ENCODE measurements at places on chromosomes 7 and 10.

- no peak for DNase-seq
Observed at GRCh38 chr10:8527773-8528172, 473.3 kb downstream of the GATA3 start.

DNA sequence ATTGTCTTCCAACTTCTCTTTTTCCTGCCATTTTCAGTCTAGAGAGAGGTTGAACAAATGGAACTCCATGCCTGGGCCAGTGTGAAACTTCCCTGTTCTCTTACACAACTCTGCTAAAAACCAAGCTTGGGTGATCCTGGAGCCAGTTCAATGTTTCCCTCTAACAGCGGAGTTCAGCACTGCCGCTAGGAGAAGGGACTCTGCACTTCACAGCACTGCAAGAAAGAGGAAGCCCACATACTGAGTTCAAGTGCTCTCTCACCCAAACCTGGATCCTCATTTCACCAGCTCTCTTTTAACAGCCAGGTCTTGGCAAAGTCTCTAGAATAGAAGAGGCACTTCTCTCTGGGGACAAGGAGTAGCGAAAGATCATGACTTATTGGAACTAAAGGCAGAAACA lies 18.8 kb downstream of the FOXI2 start:
- DNase-seq, result no peak

GRCh38 chr10:118339111-118339510 lies 3.0 kb downstream of the FAM204A start:
- DNase-seq, result no peak

GRCh38 chr10:7193369-7193768 lies 217.5 kb downstream of the SFMBT2 start:
- peak; percentile 23 for DNase-seq

DNA sequence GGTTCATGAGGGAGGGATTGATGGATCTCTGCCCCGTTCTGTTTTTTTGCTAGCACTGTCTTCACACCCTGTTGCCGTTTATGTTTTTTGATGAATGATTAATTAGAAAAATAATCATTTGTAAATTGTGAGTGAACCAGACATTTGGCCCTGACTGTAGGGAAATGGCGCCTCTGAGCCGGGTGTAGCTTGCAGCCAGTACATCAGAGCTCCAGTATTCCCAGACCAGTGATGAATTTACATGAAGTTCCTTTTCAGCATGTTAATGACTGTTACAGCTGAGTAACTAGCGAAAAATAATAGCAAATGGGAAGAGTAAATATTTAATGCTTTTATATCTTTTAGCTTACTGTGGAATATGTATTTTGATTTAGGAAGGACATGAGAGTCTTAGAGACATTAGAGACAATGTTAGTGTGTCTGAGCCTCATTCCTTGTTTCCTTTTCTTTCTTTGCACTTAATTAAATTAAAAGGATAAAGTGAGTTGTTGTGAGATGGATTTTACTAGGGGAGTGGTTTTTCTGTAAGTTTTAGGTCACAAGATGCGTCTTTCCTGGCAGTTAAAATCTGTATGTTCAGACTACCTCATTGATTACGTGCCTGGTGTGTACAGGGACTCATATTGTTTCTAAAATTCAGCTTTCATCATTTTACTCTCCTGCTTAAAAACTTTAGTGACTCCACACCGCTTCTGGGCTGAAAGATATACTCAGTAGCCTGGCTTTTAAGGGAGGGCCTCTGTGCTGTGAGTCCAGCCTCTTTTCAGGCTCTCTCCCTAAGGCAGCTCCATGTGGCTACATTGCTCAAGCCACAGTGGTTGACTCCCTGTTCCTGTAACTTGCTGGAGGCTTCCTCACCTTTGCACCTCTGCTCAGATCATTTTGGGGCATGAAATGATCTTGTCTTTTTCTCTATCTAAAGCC lies 86.4 kb downstream of the AUTS2 start:
- no peak for DNase-seq

DNA sequence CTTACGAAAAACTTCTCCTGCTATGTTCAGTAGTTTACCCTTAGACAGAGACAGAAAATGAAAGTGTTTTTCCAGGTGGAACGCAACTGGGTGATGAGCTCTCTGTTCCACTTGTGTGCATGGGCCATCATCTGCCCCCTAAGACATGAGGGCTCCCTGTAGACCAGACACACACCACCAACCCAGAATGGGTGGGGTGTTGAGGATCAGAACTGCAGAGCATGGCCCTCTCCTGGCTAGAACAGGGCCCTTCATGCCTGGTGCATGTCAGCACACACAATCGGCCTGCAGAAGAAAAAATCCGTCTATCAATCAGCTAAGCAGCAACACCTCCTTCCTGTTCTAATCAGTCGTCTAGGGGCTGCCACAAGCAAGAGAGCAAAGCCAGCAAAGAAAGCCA lies 186.2 kb upstream of the INHBA start:
- no peak for DNase-seq

DNA sequence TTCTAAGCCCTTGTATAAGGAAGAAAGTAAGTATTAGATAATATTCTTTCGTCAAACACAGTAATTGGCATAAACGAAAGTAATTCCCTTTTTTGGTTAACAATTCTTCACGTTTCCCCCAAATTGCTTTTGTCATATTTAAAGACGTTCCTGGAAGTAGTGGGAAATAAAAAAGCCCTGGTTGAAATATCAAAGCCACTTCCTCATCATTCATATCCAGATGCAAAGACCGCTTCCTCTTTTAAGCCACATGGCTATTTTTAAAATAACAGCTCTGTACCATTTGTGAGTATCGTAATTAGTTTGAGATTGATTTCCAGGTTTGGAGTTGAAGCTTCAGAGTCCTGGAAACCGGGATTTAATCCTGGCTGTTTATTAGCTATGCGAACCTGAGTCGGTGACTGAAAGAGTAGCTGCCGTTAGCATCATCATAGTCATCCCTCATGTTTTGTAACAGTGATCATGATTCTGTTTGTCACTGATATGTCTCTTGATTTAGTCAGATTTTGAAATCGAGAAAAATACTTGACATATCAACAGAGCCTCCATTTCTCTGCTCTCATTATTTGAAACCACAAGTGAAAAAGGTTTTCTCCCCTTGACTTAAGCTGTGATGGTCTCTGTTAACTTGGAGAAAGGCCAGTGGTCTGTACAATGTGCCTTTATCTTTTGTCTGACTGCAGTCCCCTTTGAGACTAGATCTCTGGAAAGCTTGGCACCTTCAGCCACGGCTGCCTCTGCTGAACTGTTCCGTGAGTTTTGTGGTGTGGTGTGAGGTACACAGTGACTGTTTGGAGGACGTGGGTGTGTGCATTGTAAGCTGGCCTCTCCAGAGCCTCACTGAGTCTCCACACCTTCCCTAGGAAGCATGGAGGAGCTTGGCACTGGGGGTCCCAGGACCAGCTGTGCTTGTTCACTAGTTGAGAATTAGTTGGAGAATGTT lies 18.1 kb downstream of the OPTN start:
- no peak for DNase-seq

DNA sequence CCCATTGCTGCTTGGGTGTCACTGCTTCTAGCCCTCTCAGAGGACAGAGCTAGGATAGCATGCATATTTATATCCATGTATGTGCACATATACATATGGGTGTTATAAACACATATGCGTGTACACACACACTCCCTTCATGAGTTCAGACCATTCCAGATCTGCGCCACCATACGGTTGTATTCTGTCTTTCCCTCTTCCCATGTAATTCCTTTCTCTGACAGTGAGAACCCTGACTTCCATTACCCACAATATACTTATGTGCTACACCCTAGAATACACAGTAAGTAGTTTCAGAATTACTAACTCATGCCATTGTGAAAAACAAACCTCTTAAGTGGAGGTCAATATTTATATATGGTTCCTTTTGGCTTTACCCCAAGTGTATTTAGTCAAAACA lies 116.6 kb upstream of the SAMD8 start:
- no peak for DNase-seq

GRCh38 chr7:95501261-95501832 lies 15.6 kb downstream of the ASB4 start:
- DNase-seq, result no peak

DNA sequence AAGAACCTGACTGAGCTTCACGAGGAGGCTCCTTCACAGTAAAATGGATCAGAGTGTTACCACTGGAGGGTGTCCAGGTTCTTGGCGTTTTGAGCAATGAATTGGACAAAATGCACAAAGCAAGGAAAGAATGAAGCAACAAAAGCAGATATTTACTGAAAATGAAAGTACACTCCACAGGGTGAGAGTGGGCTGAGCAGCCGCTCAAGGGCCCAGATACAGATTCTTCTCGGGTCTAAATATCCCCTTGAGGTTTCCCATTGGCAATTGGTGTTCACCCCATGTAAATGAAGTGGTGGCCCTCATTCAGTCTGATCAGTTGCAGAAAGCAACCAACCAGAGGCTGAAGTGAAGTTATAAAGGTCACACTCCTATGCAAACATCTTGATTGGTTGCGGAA lies 214.7 kb upstream of the SH2B2 start:
- DNase-seq, result no peak

DNA sequence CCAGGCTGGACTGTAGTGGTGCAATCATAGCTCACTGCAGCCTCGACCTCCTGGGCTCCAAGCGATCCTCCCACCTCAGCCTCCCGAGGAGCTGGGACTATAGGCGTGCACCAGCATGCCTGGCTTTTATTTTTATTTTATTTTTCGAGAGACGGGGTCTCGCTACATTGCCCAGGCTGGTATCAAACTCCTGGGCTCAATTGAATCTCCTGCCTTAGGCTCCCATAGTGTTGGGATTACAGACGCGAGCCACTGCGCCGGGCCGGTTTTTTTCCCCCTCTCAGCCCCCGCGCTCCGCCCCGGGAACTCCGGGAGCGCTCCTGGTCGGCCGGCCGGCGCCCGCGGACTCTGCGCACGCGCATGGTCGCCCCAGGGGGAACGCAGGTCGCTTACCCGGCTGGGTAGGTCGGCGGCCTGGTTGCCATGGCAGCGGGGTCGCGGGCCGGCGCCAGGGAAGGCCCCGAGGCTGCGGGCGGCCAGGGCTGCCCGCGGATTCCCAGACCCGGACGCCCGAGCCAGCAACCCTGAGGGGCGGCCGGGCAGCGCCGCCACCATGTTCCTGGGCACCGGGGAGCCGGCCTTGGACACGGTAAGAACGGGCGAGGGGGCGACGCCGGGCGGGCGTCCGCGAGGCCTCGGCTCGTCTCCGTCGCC lies at the start of gene IQCE:
IQCE (plus strand) TSS at position 351 of the 654 bp plus-strand sequence; CDS start at position 554, 203 bp downstream.
- DNase-seq, result peak; percentile 88

- no peak for DNase-seq
Observed at GRCh38 chr10:103986360-103986759, 19.4 kb downstream of the SLK start.

DNA sequence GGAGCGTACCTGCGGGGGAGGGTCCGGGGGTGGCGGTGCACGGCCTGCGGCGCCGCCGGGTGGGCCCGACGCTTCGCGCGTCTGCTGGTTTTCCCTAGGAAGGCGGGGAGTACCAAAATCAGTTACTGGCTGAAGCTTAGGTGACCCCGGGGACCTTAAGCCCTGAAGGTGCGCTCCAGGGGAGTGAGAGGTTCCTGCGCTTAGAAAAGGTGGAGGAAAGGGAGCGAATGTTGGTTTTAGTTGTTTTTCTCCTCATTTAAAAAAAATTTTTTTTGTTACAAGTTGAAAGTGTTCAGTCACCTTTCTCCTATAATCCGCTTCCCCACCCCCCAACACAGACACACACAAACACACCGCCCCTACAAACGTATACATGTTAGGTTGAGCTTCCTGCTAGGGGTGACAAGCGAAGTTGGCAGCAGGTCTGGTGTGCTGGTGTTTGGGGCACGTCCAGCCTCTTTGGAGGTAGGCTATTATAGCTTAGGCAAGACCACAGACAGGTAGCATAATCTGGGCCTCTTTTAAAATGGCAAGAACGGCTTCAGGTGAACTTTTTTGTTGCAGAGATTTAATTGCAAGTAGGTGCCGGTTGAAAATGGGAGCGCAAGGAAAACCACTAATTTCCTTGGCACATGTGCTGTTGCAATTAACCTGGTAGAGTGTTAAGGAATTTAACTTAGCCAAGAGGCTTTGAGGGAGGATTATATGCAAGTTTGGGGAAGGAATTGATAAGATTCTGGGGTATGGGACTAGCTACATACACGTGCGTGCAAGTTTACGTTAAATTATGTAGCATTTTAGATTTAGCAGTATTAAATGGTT lies 945 bp downstream of the ADD3 start:
- peak; percentile 28 for DNase-seq

DNA sequence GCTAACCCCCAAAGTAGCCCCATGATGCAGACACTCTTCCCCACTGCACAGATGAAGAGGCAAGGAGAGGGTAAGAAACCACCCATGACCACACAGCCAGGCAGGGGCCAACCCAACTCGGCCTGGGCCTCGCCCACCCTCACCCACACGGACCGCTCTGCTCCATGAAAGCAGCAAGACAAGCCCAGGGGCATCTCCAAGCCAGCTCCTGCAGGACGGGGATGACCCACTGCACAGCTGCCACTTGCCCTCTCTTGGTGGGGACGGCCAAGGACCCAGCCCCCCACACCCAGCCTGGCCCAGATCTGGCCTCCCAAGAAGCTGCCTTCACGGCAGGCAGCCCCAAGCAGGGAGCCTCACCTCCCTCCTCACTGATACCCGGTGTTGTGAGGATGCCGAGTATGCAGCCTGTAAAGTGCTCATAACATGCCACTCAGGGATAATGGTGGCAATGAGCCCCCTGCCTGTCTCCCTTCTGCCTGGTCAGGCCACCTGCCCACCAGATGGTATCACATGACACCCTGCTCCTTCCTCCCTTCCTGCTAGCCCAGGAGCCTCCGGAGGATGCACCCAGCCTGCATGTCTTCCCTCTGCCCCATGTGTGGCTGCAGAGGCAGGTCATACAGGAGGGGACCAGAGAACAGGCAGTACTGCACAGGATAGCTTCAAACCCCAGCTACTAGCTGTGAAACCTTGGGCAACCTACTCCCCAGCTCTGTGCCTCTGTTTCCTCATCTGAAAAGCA lies 23.3 kb downstream of the OGDHL start:
- no peak for DNase-seq

GRCh38 chr10:95909561-95909960 lies 1.8 kb downstream of the CC2D2B start:
- DNase-seq, result no peak

DNA sequence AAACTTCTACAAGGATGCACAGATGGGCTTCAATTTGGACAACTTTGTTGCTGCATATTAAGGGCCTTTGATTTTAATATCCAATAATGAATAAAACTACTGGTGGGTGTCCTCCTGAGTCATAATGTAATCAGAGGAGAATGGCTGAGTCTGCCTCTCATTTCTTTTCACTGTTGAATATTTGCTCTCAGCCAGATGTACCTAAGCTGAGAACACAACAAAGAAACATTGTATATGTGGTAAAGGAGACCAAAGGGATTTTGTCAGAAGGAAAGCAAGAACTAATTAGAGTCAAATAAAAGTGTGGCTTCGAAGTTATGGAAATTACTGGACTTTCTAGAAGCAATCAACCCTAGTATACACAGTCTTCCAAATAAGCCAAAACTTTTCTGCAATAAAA lies 131.0 kb upstream of the BET1 start:
- DNase-seq, result no peak

DNA sequence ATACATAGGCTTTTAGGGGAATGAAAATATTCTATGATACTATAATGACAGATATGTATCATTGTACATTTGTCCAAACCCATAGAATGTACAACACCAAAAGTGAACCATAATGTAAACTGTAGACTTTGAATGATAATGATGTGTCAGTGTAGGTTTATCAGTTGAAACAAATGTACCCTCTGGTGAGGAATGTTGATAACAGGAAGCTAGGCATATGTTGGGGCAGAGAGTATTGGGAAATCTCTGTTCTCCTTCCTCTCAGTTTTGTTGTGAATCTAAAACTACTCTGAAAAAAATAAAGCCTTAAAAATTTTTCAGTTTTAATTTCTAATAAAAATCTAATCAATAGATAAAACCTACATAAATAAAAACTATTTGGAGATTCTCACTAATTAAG lies 36.9 kb downstream of the C1GALT1 start:
- DNase-seq, result no peak

Data from activated T-cell treated with anti-CD3 and anti-CD28 coated beads, Interleukin-2, amount 50 U/mL, for 4 hours (primary cell).